ENCODE measurements at places on chromosomes 7 and 10. TPM values are rescaled to one million over a fixed set of nuclear protein-coding genes. Genes with fewer than 3 reads are reported as not detected.

DNA sequence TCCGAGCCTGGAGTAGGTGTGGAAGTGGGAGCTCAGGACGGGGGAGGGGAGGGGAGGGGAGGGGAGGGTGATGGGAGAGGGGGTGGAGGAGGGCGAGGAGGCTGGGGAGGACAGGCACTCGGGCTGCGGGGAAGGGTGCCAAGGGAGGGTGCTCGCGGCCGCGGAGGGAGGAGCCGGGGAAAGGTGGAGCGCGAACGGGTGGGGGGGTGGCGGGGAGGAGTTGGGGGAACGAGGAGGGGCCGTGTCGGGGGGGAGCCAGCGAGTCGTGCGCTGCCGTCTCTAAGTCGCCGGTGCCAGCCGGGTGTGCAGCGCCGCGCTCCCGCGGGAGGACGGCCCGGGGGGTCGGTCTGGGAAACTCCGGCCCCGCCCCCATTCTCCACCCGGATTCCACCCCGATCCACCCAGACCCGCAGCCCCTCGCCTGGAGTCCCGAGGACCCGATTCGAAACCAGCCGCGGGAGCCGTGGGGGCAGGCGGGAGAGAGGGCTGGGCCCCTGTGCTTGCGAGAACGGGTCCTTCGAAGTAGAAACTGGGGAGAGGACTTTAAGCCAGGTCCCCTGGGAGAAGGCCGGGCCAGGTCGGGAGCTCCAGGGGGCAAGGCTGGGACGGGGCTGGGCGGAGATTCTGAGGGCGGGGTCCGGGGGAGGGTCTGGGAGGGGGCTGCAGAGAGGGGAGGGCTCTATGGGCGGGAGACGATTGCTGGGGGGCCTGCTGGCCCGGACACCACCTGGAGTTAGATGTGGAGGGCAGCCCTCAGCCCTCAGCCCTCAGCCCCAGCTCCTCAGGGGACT, at the start of gene ZNF467:
Gene ZNF467 (minus strand): TSS at position 143 of the 791 bp plus-strand sequence. CDS start 2,556 bp downstream, outside the sequence.
- DNase-seq, result peak; percentile 90

DNA sequence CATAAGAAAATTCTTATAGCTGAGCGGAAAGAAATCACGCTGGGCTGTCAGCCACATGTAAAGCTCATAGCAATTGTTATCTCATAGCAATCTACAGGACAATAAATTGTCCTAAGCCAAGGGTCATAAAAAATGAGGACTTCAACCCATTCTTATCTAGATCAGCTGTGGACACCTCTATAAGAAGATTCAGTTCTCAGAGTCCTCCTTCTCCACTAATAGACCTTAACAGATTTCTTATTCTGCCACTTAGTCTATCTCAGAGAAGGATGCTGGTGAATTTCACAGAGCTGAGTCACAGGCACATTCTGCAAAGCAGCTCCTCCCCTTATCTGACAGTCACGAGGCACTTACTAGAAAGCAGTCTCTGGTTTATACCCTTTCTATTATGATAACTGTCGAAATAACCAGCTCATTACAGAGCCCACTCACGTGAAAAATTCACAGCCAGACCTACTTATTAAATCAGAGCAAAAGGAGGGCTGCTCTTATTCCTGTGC, 185.3 kb upstream of the PCLO start:
- DNase-seq, result no peak

DNA sequence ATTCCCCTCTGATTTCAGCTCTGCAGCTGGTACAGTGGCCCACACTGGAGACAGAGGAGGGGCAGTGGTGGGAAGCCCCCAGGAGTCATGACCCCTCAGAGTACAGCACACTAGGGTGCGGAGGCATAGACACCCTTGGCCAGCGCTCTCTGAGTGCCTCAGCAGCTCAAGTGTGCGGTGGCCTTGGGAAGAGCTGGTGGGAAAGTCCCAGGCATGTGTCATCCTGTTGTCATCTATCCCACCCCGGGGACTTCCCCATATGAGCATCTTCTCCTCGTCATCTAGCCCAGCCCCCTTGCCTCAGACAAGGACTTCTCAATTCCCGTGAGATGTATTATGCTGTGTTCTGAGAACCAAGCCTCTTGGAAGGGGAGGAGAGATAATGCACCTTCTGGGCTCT, 15.6 kb upstream of the PPIF start:
- DNase-seq, result no peak

DNA sequence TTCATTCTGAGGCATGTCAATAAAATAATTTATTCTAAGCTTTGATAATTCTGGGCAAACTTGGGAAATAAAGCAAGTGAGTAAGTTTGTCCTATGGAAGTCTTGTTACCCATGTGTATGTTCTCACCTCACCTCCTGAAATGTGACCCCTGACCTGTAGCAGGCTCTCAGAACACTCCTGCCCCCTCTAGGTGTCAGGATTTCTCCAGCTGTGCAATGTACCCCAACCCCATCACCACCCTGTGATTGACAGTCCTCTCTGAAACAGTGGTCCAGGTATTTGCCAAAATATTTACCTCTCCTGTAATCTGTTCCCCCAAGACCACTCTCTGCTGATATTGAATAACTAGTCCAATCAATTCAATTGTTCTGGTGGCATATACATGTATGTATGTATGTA, 122.6 kb upstream of the PTER start:
- DNase-seq, result no peak

- no peak for DNase-seq
Observed at GRCh38 chr7:137886746-137887145, 40.0 kb upstream of the DGKI start.

- peak; percentile 54 for DNase-seq
Observed at GRCh38 chr7:44077681-44078091, 4.6 kb downstream of the POLM start.

DNA sequence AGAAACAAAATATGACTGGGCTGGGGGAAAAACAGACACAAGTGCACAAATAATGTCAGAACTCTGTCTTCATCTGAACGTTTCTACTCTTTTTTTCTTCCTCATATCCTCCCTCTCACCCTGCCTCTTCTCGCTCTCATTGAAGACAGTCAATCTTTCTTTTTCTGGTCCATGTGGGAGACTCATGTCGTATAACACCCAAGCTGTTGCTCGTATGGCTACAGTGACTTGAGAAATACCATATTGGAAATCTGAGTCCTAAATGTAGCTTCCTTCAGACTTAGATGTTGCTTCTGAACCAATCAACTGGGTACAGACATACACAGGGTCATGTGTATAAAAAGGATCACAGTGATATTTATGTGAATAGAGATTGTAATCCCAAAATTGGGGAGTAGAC, 579.8 kb upstream of the CELF2 start:
- no peak for DNase-seq

DNA sequence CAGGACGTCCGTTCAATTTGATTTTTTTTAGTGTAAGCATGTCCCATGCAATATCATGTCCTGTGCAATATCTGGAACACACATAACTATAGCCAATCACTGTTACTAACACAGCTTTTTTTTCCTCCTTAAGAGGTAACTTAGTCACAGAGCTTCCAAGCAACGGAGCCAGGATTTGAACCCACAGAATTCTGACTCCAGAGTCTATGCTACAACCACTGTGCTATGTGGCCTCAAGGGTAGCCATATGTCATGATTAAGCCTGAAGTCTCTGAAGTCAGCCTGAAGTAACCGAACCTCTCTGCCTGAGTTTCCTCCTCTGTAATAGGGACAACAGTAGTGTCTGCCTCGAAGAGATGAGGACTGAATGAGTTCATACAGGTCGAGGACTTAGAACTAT, 42.2 kb upstream of the TCF7L2 start:
- DNase-seq, result no peak

DNA sequence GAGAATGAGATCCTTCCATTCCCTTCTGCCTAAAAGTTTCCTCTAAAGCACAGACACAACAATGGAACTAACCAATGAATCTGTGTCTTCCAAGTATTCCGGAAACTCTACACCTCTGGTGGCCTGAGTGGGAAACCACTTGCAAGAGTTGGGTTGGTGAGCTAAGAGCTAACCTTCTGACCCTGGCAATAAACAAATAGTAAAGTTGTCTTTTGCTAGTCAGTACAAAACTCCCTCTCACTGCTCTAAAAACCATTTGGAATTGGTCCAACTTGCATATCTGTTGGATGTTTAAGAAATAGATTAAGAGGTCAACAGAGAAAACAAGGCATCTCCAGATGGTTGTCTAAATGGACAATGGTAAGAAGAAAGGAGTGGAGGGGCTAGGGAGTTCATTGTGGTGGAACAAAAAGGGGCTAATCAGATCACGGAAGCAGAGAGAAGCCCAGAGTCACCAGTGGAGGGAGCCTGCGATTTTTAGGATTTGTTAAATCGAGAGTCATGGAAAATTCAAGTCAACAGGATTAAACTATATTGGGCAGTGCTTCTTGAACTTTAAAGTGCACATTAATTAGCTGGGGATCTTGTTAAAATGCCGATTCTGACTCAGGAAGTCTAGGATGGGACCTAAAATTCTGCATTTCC, 192.3 kb downstream of the EVX1 start:
- DNase-seq, result no peak

DNA sequence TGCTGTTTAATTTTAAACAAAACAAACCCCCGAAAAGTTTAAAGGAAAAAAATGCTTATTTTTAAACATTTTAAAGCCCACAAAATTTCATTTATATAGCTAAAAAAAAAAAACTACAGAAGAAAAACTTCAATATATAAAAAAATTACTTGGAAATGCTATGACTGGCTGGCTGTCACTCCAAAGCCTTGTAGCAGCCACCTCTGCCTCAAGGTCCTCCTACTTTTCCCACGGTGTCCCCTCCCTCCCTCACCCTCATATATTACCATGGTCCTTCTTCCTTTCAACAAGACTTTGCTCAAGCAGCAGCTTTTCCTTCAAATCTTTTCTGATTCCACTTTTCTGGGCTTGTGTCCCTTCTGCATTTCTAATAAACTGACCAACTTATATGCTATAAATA, 122.0 kb downstream of the TPK1 start:
- no peak for DNase-seq

- peak; percentile 81 for DNase-seq
Observed at GRCh38 chr10:101061624-101062231, at the start of gene KAZALD1. Gene KAZALD1 (plus strand): TSS chr10:101061989. CDS start chr10:101062593, 604 bp downstream.

DNA sequence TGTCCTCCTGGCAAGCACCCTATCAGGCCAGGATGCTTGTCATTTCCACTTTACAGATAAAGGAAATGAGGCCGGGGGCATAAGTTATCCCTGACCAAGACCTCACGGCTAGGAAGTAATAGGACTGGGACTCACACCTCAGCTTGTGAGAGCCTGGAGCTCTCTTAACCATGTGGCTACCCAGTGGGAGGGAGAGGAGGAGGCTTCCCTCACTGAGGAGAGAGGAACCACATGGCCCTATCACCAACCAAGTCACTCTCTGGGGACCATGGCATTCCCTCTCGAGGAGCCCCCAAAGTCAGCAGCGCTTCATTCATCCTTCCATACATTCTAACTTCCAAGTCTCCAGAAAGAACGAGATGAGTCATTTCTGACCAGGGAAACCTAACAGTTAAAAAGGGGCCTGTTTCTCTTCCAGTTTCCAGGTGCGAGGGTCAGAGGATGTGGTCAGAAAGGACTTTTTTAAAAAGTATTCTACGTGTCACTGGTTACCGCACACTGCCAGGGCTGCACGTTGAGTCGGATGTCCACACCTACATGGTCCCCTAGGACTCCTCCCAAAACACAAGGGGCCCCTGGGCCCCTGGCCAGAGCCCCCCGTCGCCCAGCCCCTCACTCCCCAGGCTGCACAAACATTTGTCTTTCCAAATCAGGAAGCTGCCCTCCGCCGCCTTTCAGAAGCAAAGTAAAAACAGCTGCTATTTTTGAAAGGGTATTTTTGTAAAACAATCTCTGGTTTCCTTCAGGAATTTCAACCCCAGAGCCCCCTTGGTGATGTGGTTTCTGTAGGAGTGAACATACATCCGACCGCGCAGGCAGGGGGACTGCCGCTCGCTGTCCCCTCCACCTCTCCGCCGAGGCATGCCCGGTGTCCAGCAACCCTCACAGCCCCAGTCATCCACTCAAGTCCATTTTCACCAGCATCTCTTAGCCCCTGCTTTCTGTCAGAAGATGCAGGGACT, 128.2 kb upstream of the CHST15 start:
- no peak for DNase-seq

GRCh38 chr7:132425942-132426341, 150.3 kb downstream of the PLXNA4 start:
- DNase-seq, result no peak

GRCh38 chr10:94607111-94607510, 61.5 kb downstream of the HELLS start:
- no peak for DNase-seq

- no peak for DNase-seq
Observed at GRCh38 chr7:108311446-108312168, 144.6 kb downstream of the NRCAM start.

DNA sequence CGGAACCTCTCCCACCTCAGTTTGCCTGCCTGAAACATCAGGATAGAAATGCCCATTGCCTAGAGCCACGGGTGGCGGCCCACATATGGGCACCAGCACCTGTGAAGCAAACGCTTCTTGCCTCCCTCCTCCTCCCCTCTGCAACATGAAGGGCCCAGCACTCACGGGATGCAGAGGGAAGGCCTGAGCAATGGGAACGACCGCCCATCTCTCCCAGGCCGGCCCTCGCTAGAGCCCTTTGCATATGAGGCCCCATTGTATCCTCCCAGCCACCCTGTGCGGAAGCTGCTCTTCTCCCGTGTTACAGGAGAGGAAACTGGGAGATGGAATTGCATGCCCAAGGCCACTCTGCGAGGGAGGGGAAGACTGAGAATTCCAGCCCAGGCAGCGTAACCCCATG, 88.2 kb downstream of the RGS10 start:
- no peak for DNase-seq

DNA sequence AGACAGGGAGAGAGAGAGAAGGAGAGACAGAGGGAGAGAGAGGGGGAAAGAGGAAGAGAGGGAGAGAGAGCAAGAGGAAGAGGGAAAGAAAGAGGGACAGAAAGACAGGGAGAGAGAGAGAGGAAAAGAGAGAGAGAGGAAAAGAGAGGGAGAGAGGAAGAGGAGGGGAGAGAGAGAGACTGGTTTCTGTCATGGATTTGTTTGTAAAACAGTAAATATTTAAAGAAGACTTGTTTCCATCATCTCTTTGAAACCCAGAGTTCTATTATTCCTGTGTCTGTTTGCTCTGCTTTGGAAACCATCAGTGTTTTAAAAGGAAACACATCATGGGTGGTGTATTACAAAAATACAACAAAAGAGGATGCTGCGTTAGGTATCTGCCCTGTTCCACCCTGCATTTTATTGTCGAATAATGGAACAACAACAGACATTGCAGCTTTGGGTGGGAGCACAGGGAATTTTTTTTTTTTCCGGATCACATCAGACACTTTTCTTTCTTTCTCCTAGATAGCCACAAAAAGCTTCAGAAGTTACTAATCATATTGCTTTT, 150.7 kb upstream of the RSU1 start:
- DNase-seq, result no peak

- no peak for DNase-seq
Observed at GRCh38 chr7:36726806-36727503, 2.7 kb upstream of the AOAH start.

FAM25A gene
- not detected for total RNA-seq

TMEM196 gene
- total RNA-seq, result 0.16 TPM

PTPRN2 gene
- 4.9 TPM for total RNA-seq

LIPN gene
- total RNA-seq, result 1.4 TPM

Measured in sigmoid colon (tissue), 7 donors.